Breast epithelium (tissue), 4 donors: ENCODE measurements at places on chromosomes 4 and X. TPM values are rescaled to one million over a fixed set of nuclear protein-coding genes. Genes with fewer than 3 reads are reported as not detected.

GRCh38 chr4:166308647-166309046 lies 435.6 kb downstream of the TLL1 start:
- no peaks in the 10 kb centered on the region for H3K27me3 ChIP-seq
- H3K27ac ChIP-seq: no peak overlapping the region
- H3K4me3 ChIP-seq: no peak overlapping the region
- no peaks in the 10 kb centered on the region for H3K36me3 ChIP-seq

DNA sequence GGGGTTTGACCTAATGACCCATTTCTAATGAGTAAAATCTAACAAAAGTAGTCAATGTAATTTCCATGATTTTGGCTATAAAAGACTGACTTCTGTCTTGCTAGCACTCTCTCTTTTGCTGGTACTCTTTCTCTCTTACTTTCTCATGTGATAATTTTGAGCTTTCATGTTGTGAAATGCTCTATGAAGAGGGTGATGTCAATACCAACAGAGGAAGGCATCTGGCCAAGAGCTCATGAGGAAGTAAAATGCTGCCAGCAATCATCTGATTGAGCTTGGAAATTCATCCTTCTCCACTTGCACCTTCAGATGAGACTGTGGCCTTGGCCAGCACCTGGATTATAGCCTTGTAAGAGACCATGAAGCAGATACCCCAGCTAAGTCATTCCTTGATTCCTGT lies 347.7 kb downstream of the HS3ST1 start:
- H3K4me3 ChIP-seq: no peak overlapping the region
- H3K27ac ChIP-seq: no peak overlapping the region
- H3K36me3 ChIP-seq: no peaks in the 10 kb centered on the region
- H3K4me1 ChIP-seq: no peaks in the 10 kb centered on the region
- no peak for DNase-seq

GRCh38 chr4:180675359-180675650 lies 1567.9 kb upstream of the TENM3 start:
- H3K36me3 ChIP-seq: no peaks in the 10 kb centered on the region
- no peaks in the 10 kb centered on the region for H3K27me3 ChIP-seq
- H3K4me3 ChIP-seq: no peak overlapping the region
- H3K4me1 ChIP-seq: no peaks in the 10 kb centered on the region

DNA sequence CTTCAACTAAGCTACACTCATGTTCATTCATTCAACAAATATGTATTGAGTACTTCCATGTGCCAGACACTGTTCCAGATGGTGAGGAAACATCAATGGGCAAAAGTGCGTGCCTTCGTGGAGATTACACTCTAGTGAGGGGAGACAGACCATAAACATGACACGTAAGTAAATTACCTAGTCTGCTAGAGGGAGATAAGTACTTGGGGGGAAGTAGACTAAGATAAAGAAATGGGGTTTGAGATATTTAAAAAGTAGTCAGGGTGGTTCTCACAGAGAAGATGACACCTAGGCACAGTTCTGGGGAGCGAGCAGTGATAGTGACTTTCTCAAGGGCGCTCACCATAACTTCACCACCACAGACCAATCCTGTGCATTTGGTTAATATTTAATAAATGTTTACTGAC lies 11.7 kb downstream of the JCHAIN start:
- H3K36me3 ChIP-seq: no peaks in the 10 kb centered on the region
- H3K27ac ChIP-seq: no peak overlapping the region
- H3K4me1 ChIP-seq: no peaks in the 10 kb centered on the region
- H3K4me3 ChIP-seq: no peak overlapping the region
- H3K27me3 ChIP-seq: no peaks in the 10 kb centered on the region
- no peak for DNase-seq

DNA sequence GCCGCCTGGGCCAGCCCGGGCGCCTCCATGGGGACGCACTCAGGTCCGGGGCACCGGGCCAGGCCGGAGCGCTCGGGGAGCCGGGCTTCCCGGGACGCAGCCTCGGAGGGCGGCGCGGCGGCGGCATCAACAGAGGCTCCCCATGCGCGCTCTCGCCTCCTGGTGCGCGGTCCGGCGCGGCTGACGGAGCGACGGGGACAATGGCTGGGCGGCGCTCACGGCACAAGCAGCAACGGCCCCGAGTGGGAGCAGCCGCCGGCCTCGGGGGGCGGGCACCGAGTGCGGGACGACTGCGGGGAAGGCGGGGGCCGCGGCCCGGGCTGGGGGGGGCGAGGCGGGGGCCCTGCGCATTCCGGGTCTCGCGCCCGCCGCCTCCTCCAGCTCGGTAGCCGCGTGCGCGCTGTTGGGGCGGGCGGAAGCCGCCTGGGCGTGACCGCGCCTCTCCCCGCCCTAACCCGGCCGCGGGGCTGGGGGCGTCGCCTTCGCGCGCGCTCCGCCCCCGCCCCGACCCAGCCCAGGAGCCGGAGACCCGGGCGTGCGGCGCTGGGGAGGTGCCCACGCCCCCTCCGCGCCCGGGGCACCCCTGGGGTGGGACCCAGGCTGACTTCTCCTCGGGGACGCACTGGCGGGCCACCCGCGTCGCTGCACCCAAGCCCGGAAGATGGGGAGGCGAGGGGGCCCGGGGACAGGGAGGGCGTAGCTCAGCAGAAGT lies at the start of gene PRKX:
TSS of gene PRKX (minus strand) at position 425 of the 712 bp plus-strand sequence. CDS start at position 29, 396 bp downstream.
- H3K4me1 ChIP-seq: no peaks in the 10 kb centered on the region
- peak within 1 kb of the TSS; percentile 85 for H3K4me3 ChIP-seq
- peaks cover 4% of the 10 kb centered on the region for H3K27me3 ChIP-seq

DNA sequence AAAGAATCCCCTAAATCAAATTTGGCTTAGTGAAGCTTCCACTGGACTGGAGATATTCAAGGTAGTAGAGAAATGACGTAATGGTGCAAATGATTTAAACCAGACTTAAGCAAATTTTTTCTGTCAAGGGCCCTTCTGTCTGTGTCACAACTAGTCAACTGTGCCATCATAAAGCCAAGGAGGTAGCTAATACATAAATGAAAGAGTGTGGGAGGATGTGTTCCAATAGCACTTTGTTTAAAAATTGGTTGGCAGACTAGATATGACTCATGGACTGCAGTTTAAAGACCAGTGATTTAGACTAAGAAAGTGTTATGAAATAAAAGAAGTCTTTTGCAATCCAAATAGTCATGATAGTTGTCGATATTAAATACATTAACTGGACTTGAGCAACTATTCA lies 24.3 kb upstream of the TEX13C start:
- H3K4me1 ChIP-seq: no peaks in the 10 kb centered on the region
- no peak overlapping the region for H3K4me3 ChIP-seq
- no peak for DNase-seq
- no peak overlapping the region for H3K27ac ChIP-seq

DNA sequence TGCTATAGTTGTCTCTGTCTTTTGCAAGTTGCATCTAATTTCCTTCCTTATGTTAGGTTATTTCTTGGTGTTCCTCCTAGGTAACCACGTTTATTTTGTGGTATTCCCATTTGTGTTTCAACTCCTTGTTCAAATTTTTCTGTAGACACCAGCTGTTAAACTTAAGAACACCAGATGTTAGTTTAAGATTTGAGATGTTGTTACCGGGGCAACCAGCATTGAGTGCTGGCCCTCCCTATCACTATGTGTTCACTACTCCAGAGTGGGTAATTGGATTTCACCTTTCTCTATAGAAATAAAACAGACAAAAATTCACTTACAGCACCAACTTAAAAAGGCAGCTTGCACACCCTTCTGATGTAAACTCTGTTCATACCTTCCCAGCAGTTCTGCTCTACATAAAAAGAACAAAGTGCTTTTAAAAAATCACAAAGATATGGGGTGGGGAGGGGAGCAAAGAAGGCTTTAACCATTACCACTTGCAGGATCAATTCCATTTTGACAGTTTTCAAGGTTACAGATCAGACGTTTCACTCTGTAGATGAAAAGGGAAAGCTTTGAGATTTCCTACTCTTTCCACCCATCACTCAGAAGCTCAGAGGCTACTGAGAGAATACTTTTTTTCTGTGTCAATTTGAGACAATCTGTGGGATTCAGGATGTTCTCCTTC lies 82.9 kb downstream of the DKK2 start:
- no peaks in the 10 kb centered on the region for H3K27me3 ChIP-seq
- H3K27ac ChIP-seq: no peak overlapping the region
- H3K4me3 ChIP-seq: no peak overlapping the region
- DNase-seq: no peak

DNA sequence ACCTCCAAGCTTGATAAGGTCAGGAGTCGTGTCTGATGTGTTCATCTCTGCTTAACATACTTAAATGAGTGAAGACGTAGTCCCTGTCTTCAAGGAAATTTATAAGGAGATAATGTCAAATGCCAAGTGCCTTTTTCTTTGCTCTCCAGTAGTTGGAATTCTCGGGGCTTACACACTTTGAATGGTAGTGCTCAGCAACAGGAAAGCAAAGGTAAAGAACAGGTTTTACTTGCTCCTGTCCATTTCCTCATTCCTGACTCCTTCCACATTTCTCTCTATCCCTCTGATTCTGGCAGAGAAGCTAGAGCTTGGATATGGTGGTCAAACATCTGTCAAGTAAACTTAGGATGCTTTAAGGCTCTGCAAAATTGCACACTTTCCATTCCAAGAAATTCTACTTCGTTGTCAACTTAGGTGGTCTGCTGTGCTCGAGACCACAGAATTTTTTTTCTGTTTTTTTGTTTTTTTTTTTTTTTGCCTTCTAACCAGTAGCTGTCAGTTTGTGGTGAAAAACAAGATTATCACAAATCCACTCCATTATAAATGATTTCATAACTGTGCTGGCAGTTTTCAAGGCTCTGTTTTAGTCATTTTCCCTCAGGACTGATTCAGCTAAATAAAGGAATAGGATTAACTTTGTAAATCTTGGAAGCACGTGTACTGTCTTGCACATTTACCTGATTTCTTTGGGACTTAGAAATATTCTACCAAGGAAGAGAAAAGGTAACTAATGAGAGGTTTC lies 180.8 kb upstream of the ANXA3 start:
- H3K36me3 ChIP-seq: no peaks in the 10 kb centered on the region
- H3K27ac ChIP-seq: peak overlapping the region; percentile 65
- no peaks in the 10 kb centered on the region for H3K27me3 ChIP-seq
- no peak for DNase-seq
- H3K4me3 ChIP-seq: no peak overlapping the region

DNA sequence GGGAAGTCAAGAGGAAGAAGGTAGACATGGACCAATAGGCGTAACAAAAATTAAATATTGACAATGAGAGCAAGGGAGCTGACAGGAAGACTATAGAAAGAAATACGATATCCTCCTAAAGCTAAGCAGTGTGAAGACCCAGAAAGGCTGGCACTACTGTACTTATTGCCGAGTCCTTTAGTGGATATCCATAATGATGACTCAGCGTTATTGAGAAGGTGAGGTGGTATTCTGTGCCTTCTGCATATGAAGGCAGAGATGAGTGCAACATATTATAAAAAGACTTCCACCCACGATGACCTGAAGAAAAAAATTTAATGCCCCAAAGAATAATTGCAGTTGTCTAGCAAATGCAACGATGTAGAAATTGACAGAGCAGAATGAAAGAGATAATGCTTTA lies 13.0 kb upstream of the MCF2 start:
- no peaks in the 10 kb centered on the region for H3K4me1 ChIP-seq
- no peaks in the 10 kb centered on the region for H3K36me3 ChIP-seq
- no peak overlapping the region for H3K4me3 ChIP-seq
- H3K27ac ChIP-seq: no peak overlapping the region
- no peaks in the 10 kb centered on the region for H3K27me3 ChIP-seq

- H3K27me3 ChIP-seq: no peaks in the 10 kb centered on the region
- H3K4me3 ChIP-seq: no peak overlapping the region
- H3K4me1 ChIP-seq: no peaks in the 10 kb centered on the region
These were observed 367.9 kb upstream of the SPOCK3 start for GRCh38 chr4:167602157-167602556.

GRCh38 chrX:63765712-63766111 lies 19.3 kb downstream of the ARHGEF9 start:
- H3K27me3 ChIP-seq: peaks cover 8% of the 10 kb centered on the region
- no peak for DNase-seq
- H3K27ac ChIP-seq: no peak overlapping the region
- H3K4me3 ChIP-seq: no peak overlapping the region
- H3K4me1 ChIP-seq: no peaks in the 10 kb centered on the region

DNA sequence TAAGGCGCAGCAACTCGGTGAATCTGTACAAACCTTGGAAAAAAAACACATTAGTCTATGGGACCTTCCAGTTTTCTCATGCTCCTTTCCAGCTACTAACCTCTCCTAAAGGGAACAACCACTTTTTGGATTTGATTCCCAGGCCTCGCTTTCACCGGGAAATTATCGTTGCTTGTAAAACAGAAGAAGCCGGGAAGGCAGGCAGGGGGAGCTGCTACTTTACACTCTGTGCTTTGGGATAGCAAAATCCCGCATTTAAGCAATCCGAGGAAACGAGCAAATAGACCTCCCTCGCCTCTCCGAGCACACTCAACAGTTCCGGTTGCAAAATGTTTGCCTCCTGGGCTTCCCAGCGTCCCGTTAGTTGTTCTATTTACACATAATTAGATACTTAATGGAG lies 1.2 kb downstream of the CD38 start:
- DNase-seq: no peak
- no peaks in the 10 kb centered on the region for H3K4me1 ChIP-seq
- peak overlapping the region; percentile 58 for H3K4me3 ChIP-seq
- no peak overlapping the region for H3K27ac ChIP-seq
- H3K27me3 ChIP-seq: no peaks in the 10 kb centered on the region

DNA sequence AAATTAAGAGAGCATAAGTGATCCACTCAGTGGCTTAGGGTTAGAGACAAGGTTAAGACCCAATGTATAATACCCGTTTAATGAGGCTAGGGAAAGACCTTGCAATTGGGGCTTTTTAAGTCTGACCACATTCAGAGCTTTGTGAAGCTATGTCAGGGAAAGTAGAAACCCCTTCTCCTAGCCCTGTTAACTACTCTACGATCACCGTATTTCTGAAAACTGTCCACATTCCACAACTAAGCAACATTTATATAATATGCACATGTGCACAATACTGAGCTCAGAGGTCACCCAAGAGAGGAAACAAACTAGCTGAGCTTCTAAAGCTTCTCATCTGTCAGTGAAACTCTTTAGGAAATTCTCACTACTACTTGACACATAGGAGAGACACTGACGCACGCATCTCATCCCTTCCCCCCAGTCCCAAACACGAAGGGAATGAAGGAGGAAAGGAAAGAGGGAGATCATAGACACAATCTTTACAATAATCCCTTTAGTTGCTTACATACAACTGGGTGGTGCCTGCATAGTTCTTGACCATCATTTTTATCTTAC lies 56.2 kb downstream of the METTL14 start:
- no peaks in the 10 kb centered on the region for H3K4me1 ChIP-seq
- no peaks in the 10 kb centered on the region for H3K36me3 ChIP-seq
- H3K27me3 ChIP-seq: no peaks in the 10 kb centered on the region
- no peak for DNase-seq
- peak overlapping the region; percentile 59 for H3K27ac ChIP-seq
- no peak overlapping the region for H3K4me3 ChIP-seq

GRCh38 chr4:48109413-48110263 lies 24.4 kb downstream of the TXK start:
- H3K27ac ChIP-seq: no peak overlapping the region
- no peak overlapping the region for H3K4me3 ChIP-seq
- H3K27me3 ChIP-seq: no peaks in the 10 kb centered on the region
- H3K36me3 ChIP-seq: no peaks in the 10 kb centered on the region
- no peaks in the 10 kb centered on the region for H3K4me1 ChIP-seq

RASSF6 gene
- 4.6 TPM for total RNA-seq

MAGEB10 gene
- total RNA-seq: not detected

CLDN22 gene
- not detected for total RNA-seq

SMIM10L2A gene
- total RNA-seq: 2.0 TPM

FRG2 gene
- not detected for total RNA-seq

TBX22 gene
- total RNA-seq: not detected

DLG3 gene
- 3.7 TPM for total RNA-seq

MAGEA4 gene
- not detected for total RNA-seq

GLOD5 gene
- not detected for total RNA-seq

TRIM2 gene
- 52.4 TPM for total RNA-seq

RS1 gene
- not detected for total RNA-seq

GPR82 gene
- total RNA-seq: 0.44 TPM

NXF2 gene
- total RNA-seq: not detected

PPA2 gene
- total RNA-seq: 131 TPM
